ENCODE measurements at places on chromosomes 4 and X.
A peak's percentile ranks its signal among the peaks of the same experiment; 100 is the strongest.

- no peak for DNase-seq
These were observed 81.5 kb downstream of the ZNF674 start for GRCh38 chrX:46463682-46464081.

GRCh38 chrX:42073448-42073847, 150.1 kb upstream of the CASK start:
- no peak for DNase-seq

DNA sequence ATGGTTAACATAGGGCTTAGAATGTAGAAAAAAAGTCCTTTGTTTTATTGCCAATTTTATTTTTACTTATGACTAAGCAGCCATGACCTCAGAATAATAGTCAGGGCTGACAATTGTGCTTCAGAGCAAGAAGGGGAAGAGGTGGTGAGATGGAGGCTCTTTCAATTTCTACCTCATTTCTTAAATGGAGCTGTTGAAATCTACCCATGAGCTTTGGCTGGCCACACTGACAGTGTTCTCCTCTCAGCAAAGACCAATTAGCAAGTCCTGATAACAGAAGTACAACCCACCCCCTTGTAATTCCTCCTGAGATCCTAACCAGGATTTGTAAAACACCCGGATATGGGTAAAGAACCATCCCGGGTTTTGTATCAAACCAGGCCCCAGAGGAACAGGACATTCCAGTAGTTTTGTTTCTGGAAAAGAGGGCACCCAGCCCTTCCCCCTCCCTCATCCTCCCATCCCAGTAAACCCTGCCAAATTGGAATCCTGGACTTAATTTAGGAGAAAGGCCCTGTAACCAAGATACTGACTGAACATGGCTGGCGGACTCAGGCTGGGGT, at the start of gene HEPH:
HEPH (plus strand) TSS at position 399 of the 563 bp plus-strand sequence. CDS start 6,324 bp downstream, outside the sequence.
- no peak for DNase-seq

GRCh38 chr4:83780053-83780733, 244.3 kb downstream of the GPAT3 start:
- DNase-seq: no peak

GRCh38 chrX:15854080-15854655, 445 bp downstream of the AP1S2 start:
- DNase-seq: peak; percentile 36

- DNase-seq: peak; percentile 3
These were observed 645 bp downstream of the AMMECR1 start for GRCh38 chrX:110317061-110317819.
